Osteoblast (primary cell): ENCODE measurements at places on chromosomes 3 and 15.

GRCh38 chr15:62498712-62499111, 333.6 kb upstream of the C2CD4B start:
- no peak for DNase-seq
- no peak overlapping the region for H3K4me3 ChIP-seq
- H3K27me3 ChIP-seq: no peaks in the 10 kb centered on the region

- H3K27me3 ChIP-seq: no peaks in the 10 kb centered on the region
- H3K36me3 ChIP-seq: peaks cover 26% of the 10 kb centered on the region
- peaks cover 94% of the 10 kb centered on the region for H3K4me1 ChIP-seq
- peak overlapping the region; percentile 25 for H3K27ac ChIP-seq
These were observed 10.3 kb downstream of the DCBLD2 start for GRCh38 chr3:98890965-98891910.

DNA sequence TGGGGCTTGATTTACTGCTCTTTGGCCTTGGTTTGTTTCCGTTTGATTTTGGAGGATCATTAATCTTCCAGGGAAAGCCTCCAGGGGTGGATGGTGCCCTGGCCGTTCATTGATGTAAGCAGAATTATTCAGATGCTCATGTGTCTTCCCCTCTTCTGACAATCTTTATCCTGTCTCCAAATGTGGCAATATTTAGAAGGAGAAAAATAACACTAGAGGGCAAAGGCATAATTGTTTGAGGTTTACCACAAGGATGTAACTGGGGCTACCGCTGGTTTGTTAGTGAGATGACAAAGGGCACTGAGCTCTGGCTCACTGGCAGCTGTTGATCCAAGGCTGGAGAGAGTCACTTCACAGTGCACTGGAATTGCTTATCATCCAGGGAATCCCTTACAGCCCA, 18.2 kb upstream of the PLCL2 start:
- no peak overlapping the region for H3K4me3 ChIP-seq
- no peak overlapping the region for H3K27ac ChIP-seq
- no peaks in the 10 kb centered on the region for H3K36me3 ChIP-seq
- H3K27me3 ChIP-seq: peaks cover 32% of the 10 kb centered on the region
- DNase-seq: no peak

DNA sequence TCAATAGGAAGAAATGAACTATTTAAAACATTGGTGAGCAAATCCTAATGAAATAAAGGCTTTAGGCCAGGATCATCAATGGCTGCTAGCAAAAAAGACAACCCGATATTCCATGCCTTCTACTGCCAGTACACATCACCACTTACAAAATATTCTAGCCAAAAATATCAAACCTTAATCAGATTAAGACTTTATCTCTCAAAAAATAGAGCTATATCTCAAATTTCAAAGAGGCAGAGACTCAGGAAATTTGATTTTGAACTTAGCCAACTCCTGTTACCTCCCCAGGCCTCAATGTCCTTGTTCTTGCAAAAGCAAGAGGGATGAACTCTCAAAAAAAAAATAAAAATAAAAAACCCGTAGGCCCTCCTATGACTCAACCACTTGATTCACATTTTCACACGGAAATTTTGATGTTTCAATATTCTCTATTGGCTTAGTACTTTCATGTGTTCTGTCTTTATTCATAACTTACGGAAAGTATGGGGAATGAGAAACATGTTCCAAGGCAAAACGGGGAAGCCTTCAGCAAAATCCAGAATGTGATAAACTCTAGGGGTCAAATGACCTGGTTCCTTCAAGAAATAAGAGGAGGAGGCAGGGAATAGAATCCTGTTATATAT, 273.3 kb upstream of the ZPLD1 start:
- no peak for DNase-seq
- H3K27me3 ChIP-seq: no peaks in the 10 kb centered on the region
- peaks cover 47% of the 10 kb centered on the region for H3K4me1 ChIP-seq
- no peak overlapping the region for H3K4me3 ChIP-seq
- H3K27ac ChIP-seq: peak overlapping the region; percentile 85

DNA sequence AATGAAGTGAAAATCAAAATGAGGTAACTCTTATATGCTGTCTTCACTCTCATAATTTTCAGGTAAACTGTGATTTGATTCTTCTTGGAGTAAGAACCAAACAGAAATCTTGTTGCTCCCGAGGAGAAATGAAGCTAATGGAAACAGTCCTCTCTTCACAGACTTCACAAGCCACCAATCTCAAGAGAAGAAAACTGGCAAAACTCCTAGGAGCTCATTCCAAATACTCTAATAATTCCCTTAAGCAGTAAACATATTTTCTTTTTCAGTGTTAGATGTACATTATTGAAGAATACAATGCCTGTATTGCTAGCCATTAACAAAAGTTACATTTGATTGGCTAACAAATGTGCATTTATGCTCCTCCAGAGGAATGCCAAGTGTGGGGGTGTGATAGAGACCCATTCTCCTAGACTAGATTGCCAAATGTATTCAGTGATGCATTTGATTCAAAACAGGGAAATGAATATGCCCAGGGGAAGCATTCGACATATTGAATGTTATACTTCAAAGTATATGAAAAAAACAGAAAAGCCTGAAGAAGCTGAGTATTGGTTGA, 11.8 kb upstream of the RIOX2 start:
- H3K4me1 ChIP-seq: no peaks in the 10 kb centered on the region
- no peak overlapping the region for H3K27ac ChIP-seq
- H3K4me3 ChIP-seq: no peak overlapping the region
- DNase-seq: no peak
- H3K36me3 ChIP-seq: no peaks in the 10 kb centered on the region

- H3K4me1 ChIP-seq: no peaks in the 10 kb centered on the region
- no peaks in the 10 kb centered on the region for H3K36me3 ChIP-seq
- H3K27me3 ChIP-seq: no peaks in the 10 kb centered on the region
- H3K27ac ChIP-seq: no peak overlapping the region
- no peak for DNase-seq
These were observed 120.1 kb downstream of the ABHD5 start for GRCh38 chr3:43810797-43811196.

GRCh38 chr15:90829942-90830440, 38.4 kb upstream of the FURIN start:
- H3K36me3 ChIP-seq: no peaks in the 10 kb centered on the region
- H3K4me1 ChIP-seq: no peaks in the 10 kb centered on the region
- DNase-seq: no peak
- H3K4me3 ChIP-seq: no peak overlapping the region
- no peak overlapping the region for H3K27ac ChIP-seq
- H3K27me3 ChIP-seq: no peaks in the 10 kb centered on the region

DNA sequence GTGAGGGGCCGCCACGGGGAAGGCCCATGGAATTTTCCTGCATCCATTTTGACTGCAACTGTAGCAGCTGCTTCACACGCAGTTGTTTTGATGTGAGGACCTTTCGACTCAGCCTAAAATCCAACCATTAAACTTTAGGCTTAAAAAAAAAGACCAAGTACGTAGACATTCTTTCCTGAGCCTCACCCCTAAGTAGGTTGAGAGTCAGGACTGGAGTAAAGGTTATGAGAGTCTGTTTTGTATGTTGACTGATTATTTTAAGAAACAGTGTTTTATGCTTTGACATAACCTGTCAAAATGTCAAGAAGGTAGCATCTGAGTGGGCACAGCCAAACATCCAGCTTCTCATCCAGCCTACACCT, 45.7 kb upstream of the AMOTL2 start:
- no peaks in the 10 kb centered on the region for H3K4me1 ChIP-seq
- H3K4me3 ChIP-seq: no peak overlapping the region

- peaks cover 17% of the 10 kb centered on the region for H3K4me1 ChIP-seq
- no peak for DNase-seq
- H3K4me3 ChIP-seq: no peak overlapping the region
- no peaks in the 10 kb centered on the region for H3K36me3 ChIP-seq
- H3K27ac ChIP-seq: no peak overlapping the region
These were observed 49.4 kb upstream of the FLNB start for GRCh38 chr3:57958642-57959422.

DNA sequence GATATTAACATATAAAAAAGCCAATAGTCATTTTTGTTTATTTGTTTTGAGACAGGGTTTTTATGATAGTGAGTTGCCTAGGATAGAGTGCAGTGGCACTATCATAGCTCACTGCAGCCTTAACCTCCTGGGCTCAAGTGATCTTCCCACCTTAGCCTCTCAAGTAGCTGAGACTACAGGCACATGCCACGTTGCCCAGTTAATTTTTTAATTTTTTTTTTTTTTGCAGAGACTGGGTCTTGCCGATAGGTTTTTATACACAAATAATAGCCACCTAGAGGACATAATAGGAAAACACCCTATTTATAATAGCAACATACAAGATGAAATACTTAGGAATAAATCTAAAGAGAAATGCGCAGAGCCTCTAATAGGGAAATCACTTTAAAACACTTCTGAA, 13.3 kb downstream of the EIF3J start:
- H3K27ac ChIP-seq: no peak overlapping the region
- no peak for DNase-seq
- peaks cover 41% of the 10 kb centered on the region for H3K36me3 ChIP-seq
- H3K4me3 ChIP-seq: no peak overlapping the region
- H3K4me1 ChIP-seq: peaks cover 16% of the 10 kb centered on the region
- H3K27me3 ChIP-seq: no peaks in the 10 kb centered on the region

DNA sequence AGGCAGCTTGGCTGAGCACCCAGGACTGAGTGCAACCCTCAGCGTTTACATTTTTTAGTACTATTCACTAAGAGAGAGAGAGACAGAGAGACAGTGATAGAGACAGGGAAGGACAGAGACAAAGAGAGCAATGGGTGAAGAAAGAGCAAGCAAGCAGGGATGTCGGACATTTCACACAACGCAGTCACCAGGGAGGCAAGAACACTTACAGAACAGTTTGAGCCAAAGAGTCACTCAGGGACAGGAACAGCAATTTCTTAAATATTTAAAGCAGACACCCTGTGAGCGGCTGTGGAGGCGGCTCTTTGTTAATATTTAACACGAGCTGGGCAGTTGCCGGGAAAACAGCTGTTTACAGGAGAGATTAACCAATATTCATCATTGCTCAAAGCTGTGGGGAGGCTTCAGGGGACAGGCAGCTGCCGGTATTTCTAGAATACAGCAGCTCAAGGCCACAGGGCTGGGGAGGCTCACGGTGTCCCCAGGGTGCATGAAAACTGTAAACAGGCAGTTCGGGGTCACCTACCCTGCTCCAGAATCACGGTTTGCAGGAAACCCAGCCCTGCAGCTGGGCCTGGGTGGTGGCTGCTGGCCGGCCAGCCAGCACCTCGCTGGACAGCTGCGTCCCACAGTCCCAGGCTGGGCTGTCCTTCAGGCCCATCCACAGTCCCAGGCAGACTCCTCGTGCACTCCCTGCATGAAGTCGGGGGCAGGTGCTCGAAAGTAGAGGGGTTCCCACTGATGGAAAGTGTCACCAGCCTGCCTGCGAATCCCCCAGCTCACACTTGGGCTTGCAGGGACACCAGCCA, 38.8 kb upstream of the PCSK6 start:
- no peaks in the 10 kb centered on the region for H3K27me3 ChIP-seq
- H3K4me3 ChIP-seq: no peak overlapping the region
- no peaks in the 10 kb centered on the region for H3K36me3 ChIP-seq
- H3K27ac ChIP-seq: no peak overlapping the region

GRCh38 chr3:183044547-183045229, 54.6 kb downstream of the MCCC1 start:
- peaks cover 14% of the 10 kb centered on the region for H3K36me3 ChIP-seq
- H3K4me3 ChIP-seq: no peak overlapping the region
- H3K27ac ChIP-seq: no peak overlapping the region
- DNase-seq: no peak
- no peaks in the 10 kb centered on the region for H3K27me3 ChIP-seq
- peaks cover 3% of the 10 kb centered on the region for H3K4me1 ChIP-seq

GRCh38 chr15:33158366-33158765, 36.1 kb downstream of the FMN1 start:
- H3K27ac ChIP-seq: no peak overlapping the region
- DNase-seq: no peak
- H3K4me1 ChIP-seq: peaks cover 15% of the 10 kb centered on the region
- H3K36me3 ChIP-seq: no peaks in the 10 kb centered on the region

DNA sequence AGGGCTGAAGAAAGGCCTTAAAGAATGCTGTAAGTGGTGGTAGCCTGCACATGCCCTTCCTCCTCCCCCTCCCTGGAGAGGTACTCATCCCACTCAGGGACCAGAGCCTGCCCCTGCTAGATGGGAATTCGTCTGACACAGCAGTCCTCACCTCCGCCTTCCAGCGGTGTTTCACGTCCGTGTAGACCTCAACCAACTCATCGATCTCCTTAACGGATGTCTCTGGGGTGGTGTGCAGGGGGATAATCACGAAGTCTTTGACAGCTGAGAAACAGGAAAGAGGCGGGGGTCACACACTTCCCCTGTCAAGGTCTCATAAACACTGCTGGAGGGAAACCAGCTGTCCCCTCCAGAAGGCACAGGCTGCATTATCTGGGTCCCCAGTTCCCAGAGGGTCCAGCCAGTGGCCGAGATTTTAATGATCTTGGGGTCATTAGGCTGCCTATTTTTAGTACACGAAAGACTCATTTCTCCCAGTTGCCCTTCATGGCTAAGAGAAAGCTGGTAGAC, 9.9 kb downstream of the DNASE1L3 start:
- H3K27ac ChIP-seq: no peak overlapping the region
- no peak overlapping the region for H3K4me3 ChIP-seq
- no peaks in the 10 kb centered on the region for H3K27me3 ChIP-seq
- H3K4me1 ChIP-seq: no peaks in the 10 kb centered on the region

- H3K4me1 ChIP-seq: no peaks in the 10 kb centered on the region
- no peaks in the 10 kb centered on the region for H3K36me3 ChIP-seq
- DNase-seq: no peak
- no peak overlapping the region for H3K4me3 ChIP-seq
- no peaks in the 10 kb centered on the region for H3K27me3 ChIP-seq
- no peak overlapping the region for H3K27ac ChIP-seq
These were observed 192.7 kb downstream of the DIPK2A start for GRCh38 chr3:144164352-144164751.

DNA sequence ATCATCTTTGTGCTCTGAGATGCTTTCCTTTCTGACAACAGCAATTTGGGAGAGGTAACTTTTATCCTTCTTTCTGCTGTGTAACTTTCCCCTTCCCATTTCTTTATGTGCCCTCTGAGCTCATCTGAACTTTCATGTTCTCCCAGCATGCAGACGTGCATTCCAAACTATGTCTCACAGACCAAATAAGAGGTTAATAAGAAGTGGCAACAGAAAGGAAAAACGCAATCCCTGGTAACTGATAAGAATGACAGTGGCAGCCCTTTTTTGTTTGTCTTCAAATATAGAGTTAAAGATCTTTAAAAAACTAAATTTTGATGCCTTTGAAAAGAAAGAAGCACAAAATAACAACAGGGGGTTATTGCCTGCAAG, 533.4 kb downstream of the FOXP1 start:
- peak overlapping the region; percentile 87 for H3K27ac ChIP-seq
- peaks cover 47% of the 10 kb centered on the region for H3K4me1 ChIP-seq
- no peak for DNase-seq
- peaks cover 79% of the 10 kb centered on the region for H3K36me3 ChIP-seq

DNA sequence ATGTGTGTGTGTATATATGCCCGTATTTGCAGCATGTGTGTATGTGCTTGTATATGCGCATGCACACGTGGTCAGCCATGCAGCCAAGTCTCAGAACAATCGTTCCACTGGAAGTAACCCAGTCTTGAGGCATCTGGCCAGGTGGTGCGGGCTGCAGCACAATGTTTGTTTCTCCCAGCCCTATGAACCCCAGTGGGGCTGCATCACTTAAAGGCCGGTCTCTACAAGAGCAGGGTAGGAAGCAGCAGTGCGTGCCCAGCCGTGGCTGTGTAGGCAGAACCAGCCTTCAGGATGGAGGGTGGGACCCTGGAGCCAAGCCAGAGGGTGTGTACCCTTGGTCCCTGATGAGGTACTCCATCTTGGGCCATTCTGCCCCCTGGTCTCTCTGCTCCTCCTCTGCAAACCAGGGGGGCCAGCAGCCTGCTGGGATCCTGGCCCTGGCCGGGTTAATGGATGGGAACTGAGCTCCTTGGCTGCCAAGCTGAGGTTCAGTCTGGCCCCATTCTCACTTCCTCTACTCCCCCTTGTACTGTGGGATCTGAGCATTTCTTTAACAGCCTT, 11.8 kb downstream of the KLF13 start:
- no peaks in the 10 kb centered on the region for H3K36me3 ChIP-seq
- peaks cover 21% of the 10 kb centered on the region for H3K4me1 ChIP-seq
- DNase-seq: peak; percentile 71
